ENCODE measurements at places on chromosomes 2 and 18.

GRCh38 chr2:109372614-109373013, 241.2 kb downstream of the SEPTIN10 start:
- H3K27me3 ChIP-seq: no peaks in the 10 kb centered on the region
- H3K4me1 ChIP-seq: no peaks in the 10 kb centered on the region
- H3K36me3 ChIP-seq: no peaks in the 10 kb centered on the region
- no peak overlapping the region for H3K27ac ChIP-seq
- no peak overlapping the region for H3K4me3 ChIP-seq

- H3K4me1 ChIP-seq: no peaks in the 10 kb centered on the region
- no peak overlapping the region for H3K4me3 ChIP-seq
- H3K27me3 ChIP-seq: no peaks in the 10 kb centered on the region
- H3K36me3 ChIP-seq: no peaks in the 10 kb centered on the region
- no peak for DNase-seq
Measured at GRCh38 chr2:49619804-49620203, 465.5 kb upstream of the FSHR start.

DNA sequence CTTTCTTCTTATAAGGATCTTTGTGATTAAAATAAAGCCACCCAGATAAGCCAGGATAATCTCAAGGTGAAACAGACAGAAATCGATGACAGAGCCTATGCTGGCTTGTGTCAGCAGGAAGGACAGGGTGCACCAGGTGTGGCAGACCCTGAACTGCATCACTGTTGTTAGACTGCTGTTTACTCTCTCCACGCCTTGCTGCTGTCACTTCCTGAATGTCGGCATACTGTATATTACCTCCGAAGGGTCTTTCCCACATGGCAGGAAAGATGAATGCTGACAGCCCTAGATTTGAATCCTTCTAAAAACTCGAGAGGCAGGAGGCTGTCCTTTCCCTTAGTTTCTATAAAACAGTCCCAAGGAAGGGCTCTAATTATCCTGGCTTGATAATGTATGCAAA, 18.9 kb upstream of the TMEM163 start:
- peaks cover 37% of the 10 kb centered on the region for H3K4me1 ChIP-seq
- H3K4me3 ChIP-seq: no peak overlapping the region
- no peaks in the 10 kb centered on the region for H3K36me3 ChIP-seq
- no peak for DNase-seq
- no peaks in the 10 kb centered on the region for H3K27me3 ChIP-seq

DNA sequence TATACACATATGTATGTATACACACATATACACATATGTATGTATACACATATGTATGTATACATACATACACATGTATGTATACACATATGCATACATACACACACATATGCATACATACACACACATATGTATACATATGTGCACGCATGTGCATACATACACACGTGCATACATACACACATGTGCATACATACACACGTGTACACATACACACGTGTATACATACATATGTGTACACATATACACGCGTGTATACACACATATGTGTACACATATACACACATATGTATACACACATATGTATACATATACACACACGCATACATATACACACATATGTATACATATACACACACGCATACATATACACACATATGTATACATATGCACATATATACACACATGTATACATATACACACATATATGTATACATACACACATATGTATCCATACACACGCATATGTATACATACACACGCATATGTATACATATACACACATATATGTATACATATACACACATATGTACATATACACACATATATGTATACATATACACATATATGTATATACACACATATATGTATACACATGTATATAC, 21.5 kb downstream of the NABP1 start:
- H3K27me3 ChIP-seq: no peaks in the 10 kb centered on the region
- no peaks in the 10 kb centered on the region for H3K4me1 ChIP-seq
- DNase-seq: no peak
- no peak overlapping the region for H3K4me3 ChIP-seq

- H3K4me1 ChIP-seq: peaks cover 8% of the 10 kb centered on the region
- H3K4me3 ChIP-seq: no peak overlapping the region
- peaks cover 7% of the 10 kb centered on the region for H3K27me3 ChIP-seq
Measured at GRCh38 chr2:40452786-40453185, 896 bp upstream of the SLC8A1 start.

DNA sequence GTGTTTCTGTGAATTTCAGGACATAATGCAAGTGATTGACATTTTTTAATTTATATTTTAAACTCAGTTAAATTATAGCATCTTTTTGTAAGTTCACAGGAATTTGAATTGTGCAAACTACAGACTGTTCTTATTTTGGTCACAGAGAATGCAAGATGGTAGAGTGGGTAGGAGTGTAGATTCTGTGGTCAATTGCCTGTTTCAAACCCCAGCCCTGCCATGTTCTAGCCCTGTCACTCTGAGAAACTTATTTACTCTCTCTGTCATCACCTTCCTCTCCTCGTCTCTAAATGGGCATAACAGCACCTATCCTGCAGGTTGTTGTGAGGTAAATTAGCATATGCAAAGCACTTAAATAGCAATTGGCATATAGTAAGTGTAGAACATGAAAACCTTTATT, 879.8 kb downstream of the CPS1 start:
- no peaks in the 10 kb centered on the region for H3K27me3 ChIP-seq
- no peaks in the 10 kb centered on the region for H3K36me3 ChIP-seq
- no peak overlapping the region for H3K27ac ChIP-seq
- no peak overlapping the region for H3K4me3 ChIP-seq

Data from natural killer cell (primary cell).